ENCODE measurements at places on chromosomes 7 and 10.
A peak's percentile ranks its signal among the peaks of the same experiment; 100 is the strongest.

DNA sequence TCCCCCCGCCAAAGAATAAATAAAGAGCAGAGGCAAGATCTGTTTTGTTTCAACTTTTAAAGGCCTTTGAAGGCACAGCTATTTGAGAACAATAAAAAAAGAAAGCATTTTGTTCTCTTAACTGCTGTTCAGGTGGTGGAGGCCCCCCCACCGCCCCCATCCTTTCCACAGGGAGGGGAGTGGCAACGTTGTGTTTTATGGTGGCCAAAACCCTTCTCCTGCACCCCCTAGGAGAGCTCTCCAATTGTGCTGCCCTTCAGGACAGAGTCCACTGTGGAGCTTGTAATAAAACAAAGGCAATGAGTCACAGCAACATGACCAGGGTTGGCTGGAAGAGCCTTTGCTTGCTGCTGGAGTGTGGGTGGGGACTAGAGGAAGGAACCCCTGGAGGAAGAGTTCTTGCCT, 987.9 kb downstream of the KCNMA1 start:
- H3K4me3 ChIP-seq = no peak overlapping the region
- DNase-seq = no peak
- no peaks in the 10 kb centered on the region for H3K4me1 ChIP-seq

DNA sequence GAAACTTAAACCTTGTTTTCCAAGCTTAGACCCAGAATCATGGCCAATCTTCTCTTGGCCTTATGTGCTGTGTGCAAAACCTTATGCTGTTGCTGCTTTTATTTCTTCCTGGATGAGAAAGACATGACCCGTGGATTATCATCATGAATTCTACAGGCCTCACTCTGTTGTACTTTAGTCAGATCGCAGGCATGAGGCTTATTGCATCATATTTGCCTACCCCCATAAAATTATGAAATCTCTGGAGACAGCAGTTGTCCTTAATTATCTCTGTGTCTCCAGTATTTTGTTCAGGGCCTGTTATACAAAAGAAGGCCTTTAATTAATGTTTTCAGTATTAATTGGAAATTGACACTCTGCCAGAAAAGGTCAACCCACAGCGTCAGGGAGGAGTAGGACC, 71.6 kb downstream of the PLCE1 start:
- no peaks in the 10 kb centered on the region for H3K4me1 ChIP-seq
- H3K27ac ChIP-seq = no peak overlapping the region
- DNase-seq = no peak
- H3K4me3 ChIP-seq = no peak overlapping the region
- H3K36me3 ChIP-seq = no peaks in the 10 kb centered on the region

DNA sequence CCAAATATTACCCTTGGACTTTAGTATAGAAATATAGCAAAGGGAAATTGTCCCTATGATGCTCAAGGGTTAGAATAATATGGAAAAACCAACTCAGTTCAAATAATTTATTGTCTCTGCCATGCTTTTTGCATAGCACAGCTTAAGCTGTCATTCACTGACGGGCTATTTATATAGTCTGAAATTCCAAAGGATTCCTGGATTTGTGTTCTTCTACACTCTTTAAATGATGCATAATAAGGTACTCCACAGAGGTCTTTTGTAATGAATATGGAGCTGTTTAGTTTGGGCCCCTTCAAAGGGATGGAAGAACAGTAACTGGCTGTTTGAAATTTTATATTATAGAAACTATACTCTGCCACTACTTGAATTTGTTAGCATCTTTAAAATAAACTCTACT, 276.6 kb upstream of the FERD3L start:
- no peaks in the 10 kb centered on the region for H3K4me1 ChIP-seq
- H3K27me3 ChIP-seq = no peaks in the 10 kb centered on the region
- H3K36me3 ChIP-seq = no peaks in the 10 kb centered on the region
- no peak overlapping the region for H3K27ac ChIP-seq
- H3K4me3 ChIP-seq = no peak overlapping the region

- H3K27me3 ChIP-seq = no peaks in the 10 kb centered on the region
- no peak overlapping the region for H3K27ac ChIP-seq
- H3K36me3 ChIP-seq = 0 out of 3 replicates have a peak, but pooled peaks cover 3% of the 10 kb centered on the region
- no peak for DNase-seq
Measured at GRCh38 chr10:74445493-74445892, 294.5 kb downstream of the ADK start.

GRCh38 chr7:114160925-114161324, 242.1 kb upstream of the PPP1R3A start:
- no peaks in the 10 kb centered on the region for H3K4me1 ChIP-seq
- no peak overlapping the region for H3K27ac ChIP-seq
- no peaks in the 10 kb centered on the region for H3K36me3 ChIP-seq
- H3K4me3 ChIP-seq = no peak overlapping the region
- H3K27me3 ChIP-seq = no peaks in the 10 kb centered on the region

DNA sequence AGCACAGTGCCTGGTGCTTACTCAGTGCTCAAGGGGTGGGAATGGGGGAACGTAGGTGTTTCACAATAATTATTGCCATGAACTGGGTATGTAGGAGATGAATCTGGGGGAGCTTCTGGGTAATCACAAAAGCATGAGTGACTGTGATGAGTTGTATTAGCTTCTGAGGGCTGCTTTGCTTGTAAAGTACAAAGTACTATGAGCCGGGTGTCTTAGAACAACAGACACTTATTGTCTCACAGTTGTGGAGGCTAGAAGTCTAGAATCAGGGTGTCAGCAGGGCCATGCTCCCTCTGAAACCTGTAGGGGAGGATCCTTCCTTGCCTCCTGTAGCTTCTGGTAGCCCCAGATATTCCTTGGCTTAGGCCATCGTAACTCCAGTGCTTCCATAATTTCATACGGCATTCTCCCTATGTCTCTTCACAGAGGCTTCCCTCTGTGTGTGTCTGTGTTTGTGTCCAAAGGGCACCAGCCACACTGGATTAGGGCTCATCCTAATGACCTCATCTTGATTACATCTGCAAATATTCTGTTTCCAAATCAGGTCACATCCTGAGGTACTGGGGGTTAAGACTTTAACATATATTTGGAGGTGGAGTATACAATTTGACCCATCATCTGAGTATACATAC, 84.8 kb upstream of the AGBL3 start:
- H3K27ac ChIP-seq = no peak overlapping the region
- no peak overlapping the region for H3K4me3 ChIP-seq
- H3K27me3 ChIP-seq = peaks cover 22% of the 10 kb centered on the region

DNA sequence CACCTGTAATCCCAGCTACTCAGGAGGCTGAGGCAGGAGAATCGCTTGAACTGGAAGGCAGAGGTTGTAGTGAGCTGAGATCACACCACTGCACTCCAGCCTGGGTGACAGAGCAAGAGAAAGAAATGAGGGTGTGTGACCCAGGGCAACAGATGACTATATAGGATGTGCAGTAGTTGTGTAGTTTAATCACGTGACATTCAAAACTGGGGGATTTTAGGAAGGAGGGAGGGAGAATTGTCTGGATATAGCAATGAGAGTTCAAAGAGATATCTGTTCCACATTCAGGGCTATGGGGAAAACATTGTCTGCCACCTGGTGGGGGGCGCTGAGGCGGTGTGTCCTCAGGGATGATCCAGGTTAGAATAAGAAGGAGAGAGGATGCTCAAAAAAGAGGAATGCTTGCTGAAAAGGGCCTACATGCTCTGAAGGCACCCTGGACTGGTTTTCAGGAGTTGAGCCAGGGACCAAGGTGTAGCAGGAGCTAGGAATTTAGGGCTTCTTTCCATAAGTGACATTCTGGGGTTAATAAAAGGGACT, 7.8 kb upstream of the ZYX start:
- H3K36me3 ChIP-seq = no peaks in the 10 kb centered on the region
- no peak overlapping the region for H3K27ac ChIP-seq
- H3K4me3 ChIP-seq = no peak overlapping the region

DNA sequence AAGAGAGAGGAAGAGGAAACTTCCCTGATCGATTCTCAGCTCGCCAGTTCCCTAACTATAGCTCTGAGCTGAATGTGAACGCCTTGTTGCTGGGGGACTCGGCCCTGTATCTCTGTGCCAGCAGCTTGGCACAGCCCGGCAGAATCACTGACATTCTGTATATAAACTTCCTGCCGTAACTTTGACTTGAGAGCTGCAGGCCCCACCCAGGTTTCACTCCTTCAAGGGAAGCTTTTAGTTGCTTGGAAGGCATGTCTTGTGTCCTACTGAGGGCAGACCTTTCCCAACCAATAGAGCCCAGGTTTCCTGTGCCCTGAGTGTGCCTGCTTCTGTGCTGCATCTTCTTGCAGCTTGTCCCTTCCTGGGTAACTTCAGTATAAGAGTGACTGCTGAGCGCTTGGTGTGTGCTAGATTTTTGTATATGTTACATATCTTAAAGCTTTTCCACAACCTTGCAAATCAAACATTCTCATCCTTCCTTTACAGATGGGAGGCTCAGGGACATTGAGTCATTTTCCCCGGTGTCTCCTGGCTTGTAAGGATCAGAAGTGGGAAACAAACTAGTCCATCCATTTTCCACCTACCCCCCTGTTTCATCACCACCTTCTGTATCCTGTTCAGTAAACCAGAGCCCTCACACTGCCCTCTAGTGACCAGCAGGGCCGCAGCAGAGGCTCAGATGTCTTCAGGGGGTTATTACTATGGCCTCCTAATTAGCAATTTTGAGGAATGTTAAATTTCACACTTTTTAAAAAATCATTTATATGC, 225.2 kb upstream of the PRSS58 start:
- H3K4me3 ChIP-seq = no peak overlapping the region
- DNase-seq = peak; percentile 59
- H3K27me3 ChIP-seq = no peaks in the 10 kb centered on the region
- no peaks in the 10 kb centered on the region for H3K4me1 ChIP-seq
- H3K27ac ChIP-seq = no peak overlapping the region

- H3K27me3 ChIP-seq = peaks cover 83% of the 10 kb centered on the region
- H3K36me3 ChIP-seq = no peaks in the 10 kb centered on the region
- no peak overlapping the region for H3K4me3 ChIP-seq
- H3K27ac ChIP-seq = no peak overlapping the region
- H3K4me1 ChIP-seq = no peaks in the 10 kb centered on the region
Measured at GRCh38 chr10:287026-287709, 151.9 kb downstream of the ZMYND11 start.

- H3K4me3 ChIP-seq = no peak overlapping the region
- peak overlapping the region; percentile 1 for H3K27ac ChIP-seq
- no peaks in the 10 kb centered on the region for H3K27me3 ChIP-seq
- peaks cover 52% of the 10 kb centered on the region for H3K4me1 ChIP-seq
- H3K36me3 ChIP-seq = peaks cover 82% of the 10 kb centered on the region
Measured at GRCh38 chr7:127996253-127997071, 34.8 kb downstream of the LRRC4 start.

DNA sequence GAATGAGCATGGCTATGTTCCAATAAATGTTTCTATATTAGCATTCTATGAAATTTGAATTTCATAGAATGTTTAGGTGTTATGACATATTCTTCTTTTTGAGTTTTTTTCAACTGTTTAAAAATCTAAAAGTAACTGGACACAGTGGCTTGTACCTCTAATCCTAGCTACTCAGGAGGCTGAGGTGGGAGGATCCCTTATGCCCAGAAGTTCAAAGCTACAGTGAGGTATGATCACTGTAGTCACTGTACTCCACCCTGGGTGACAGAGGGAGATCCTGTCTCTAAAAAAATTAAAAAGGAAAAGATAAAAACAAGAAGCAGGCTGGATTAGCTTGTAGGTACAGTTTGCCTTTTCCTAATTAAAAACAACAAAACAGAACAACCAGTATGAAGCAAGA, 95.1 kb downstream of the NRBF2 start:
- H3K4me1 ChIP-seq = peaks cover 10% of the 10 kb centered on the region
- H3K27me3 ChIP-seq = no peaks in the 10 kb centered on the region
- H3K4me3 ChIP-seq = no peak overlapping the region
- no peaks in the 10 kb centered on the region for H3K36me3 ChIP-seq
- H3K27ac ChIP-seq = no peak overlapping the region

- DNase-seq = no peak
- H3K27me3 ChIP-seq = no peaks in the 10 kb centered on the region
- no peaks in the 10 kb centered on the region for H3K36me3 ChIP-seq
- no peak overlapping the region for H3K4me3 ChIP-seq
Measured at GRCh38 chr7:115096262-115096661, 174.4 kb downstream of the MDFIC start.

DNA sequence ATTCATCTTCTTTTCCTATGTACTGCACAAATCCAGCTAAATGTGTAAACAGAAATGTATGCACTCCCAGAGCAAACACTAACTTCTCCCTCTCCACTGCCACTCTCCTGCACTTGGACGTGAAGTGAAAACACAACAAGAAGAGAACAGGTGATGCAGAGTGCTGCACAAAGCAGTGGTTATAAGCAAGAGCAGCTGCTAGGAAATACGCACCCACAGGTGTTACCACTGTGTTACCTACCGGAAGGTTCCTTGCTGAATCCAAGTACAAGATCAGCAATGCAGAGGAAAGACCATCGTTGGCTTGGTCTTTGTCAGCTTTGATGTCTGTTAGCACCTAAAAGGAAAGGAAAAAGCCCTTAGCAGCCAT, 54.6 kb upstream of the NCAPG2 start:
- no peak overlapping the region for H3K27ac ChIP-seq
- H3K36me3 ChIP-seq = peaks cover 87% of the 10 kb centered on the region
- no peaks in the 10 kb centered on the region for H3K4me1 ChIP-seq
- H3K4me3 ChIP-seq = no peak overlapping the region

- H3K27ac ChIP-seq = no peak overlapping the region
- peak; percentile 35 for DNase-seq
- no peaks in the 10 kb centered on the region for H3K36me3 ChIP-seq
- no peaks in the 10 kb centered on the region for H3K27me3 ChIP-seq
- H3K4me1 ChIP-seq = no peaks in the 10 kb centered on the region
Measured at GRCh38 chr10:25888627-25889026, 45.4 kb upstream of the MYO3A start.

- no peaks in the 10 kb centered on the region for H3K27me3 ChIP-seq
- no peaks in the 10 kb centered on the region for H3K36me3 ChIP-seq
- H3K27ac ChIP-seq = no peak overlapping the region
Measured at GRCh38 chr7:46229409-46229808, 308.3 kb upstream of the IGFBP3 start.

- DNase-seq = no peak
- no peaks in the 10 kb centered on the region for H3K27me3 ChIP-seq
- H3K4me1 ChIP-seq = no peaks in the 10 kb centered on the region
- H3K27ac ChIP-seq = no peak overlapping the region
- no peaks in the 10 kb centered on the region for H3K36me3 ChIP-seq
Measured at GRCh38 chr7:40418983-40419382, 284.2 kb downstream of the SUGCT start.

- H3K36me3 ChIP-seq = no peaks in the 10 kb centered on the region
- no peak overlapping the region for H3K4me3 ChIP-seq
- DNase-seq = no peak
- H3K27me3 ChIP-seq = no peaks in the 10 kb centered on the region
- no peak overlapping the region for H3K27ac ChIP-seq
- H3K4me1 ChIP-seq = no peaks in the 10 kb centered on the region
Measured at GRCh38 chr10:131698986-131699385, 201.8 kb upstream of the PPP2R2D start.

- DNase-seq = no peak
- no peak overlapping the region for H3K4me3 ChIP-seq
- H3K27me3 ChIP-seq = no peaks in the 10 kb centered on the region
- H3K4me1 ChIP-seq = no peaks in the 10 kb centered on the region
- no peaks in the 10 kb centered on the region for H3K36me3 ChIP-seq
- H3K27ac ChIP-seq = no peak overlapping the region
Measured at GRCh38 chr7:103710247-103710646, 264.2 kb upstream of the SLC26A5 start.

GRCh38 chr10:59580026-59580863, 129.4 kb downstream of the SLC16A9 start:
- H3K27ac ChIP-seq = no peak overlapping the region
- no peaks in the 10 kb centered on the region for H3K27me3 ChIP-seq
- no peaks in the 10 kb centered on the region for H3K4me1 ChIP-seq
- no peak overlapping the region for H3K4me3 ChIP-seq
- no peaks in the 10 kb centered on the region for H3K36me3 ChIP-seq
- peak; percentile 6 for DNase-seq

GRCh38 chr7:123351516-123352505, 152.0 kb upstream of the SLC13A1 start:
- no peak for DNase-seq
- no peaks in the 10 kb centered on the region for H3K36me3 ChIP-seq
- no peak overlapping the region for H3K4me3 ChIP-seq
- H3K27ac ChIP-seq = no peak overlapping the region

Measured in K562 (cell line).